Cerebellar nuclear complex (tissue), 1 donor: ENCODE measurements at places on chromosomes 13 and 19.

DNA sequence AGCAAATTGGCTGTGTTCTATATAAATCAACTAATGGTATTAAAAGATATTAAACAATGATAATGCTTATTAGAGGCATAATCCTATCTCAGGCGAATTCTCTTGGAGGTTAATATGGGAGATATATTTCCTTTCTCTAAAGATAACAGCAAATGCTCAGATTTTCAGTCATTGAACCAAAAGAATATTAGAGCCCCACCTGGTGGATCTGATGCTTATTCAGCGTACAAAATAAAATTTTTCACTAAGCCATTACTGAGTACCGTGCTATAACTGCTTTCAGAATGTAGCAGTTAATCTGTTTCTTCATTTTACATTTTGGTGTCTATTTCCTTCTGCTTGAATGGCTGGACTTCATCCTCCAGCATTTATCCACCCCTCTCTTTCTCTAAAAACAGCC is 143.3 kb upstream of the IPO5 start:
- no peak for DNase-seq

DNA sequence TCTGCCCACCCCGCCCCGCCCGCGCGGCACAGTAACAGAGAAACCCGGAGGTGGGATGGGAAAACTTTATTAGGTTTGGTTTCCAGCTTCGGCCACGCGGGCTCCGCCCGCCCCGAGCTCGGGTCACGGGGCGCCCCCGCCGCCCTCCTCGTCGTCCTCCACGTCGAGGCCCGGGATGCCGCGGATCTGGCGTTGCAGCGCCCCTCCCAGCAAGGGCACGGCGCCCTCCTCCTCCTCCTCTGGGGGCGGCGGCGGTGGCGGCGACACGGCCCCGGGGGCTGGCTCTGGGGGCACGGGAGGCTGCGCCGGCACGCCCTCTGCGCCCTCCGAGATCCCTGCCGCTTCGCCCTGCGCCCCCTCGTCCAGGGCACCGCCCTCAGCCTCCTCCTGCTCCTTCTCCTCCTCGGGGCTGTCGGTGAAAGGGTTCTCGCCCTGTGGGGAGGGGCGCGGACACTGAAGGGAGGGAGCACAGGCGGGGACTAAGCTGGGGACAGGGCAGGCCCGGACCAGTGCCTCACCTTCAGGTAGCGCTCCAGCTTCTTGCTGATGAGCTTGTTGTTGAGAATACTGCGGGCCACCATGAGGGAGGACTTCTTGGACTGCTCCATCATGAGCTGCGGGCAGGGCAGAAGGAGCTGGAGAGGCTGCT is 536 bp upstream of the AKAP8 start:
- DNase-seq, result no peak

DNA sequence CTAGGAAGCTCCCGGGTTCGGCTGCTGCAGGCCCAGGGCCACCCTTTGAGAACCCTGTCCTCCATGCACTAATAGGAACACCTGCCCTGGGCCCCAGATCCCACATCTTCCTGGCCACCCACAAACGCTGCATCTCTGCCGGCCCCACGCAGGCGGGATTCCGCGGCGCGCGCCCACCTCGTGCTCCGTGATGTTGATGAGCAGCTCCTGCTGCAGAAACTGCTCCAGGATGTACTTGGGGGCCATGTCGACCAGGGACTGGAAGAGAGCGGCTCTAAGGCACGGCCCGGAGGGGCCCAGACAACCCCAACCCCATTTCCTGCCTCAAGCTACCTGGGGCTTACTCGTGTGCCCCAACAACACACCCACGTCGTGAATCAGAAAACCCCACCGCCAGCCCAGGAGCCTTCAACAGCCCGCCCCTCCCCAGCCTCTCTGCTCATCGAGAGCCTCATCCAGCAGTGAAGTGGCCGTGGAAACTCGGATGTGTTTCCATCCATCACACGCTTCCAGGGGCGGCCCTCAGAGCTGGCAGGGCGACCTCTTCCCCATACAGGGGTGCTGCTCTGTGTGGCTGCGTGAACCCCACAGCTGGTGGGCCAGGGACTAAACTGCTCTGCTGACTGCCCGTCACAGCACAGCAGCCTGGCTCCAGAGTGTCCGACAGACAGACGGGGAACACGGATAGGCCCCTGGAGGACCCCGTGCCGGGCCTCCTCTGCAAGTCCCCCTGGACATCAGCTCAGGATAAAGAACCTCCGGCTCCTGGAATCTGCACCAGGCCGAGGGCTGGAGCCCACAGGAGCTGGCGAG is 4.2 kb downstream of the POLR2E start:
- DNase-seq, result no peak

GRCh38 chr19:46716672-46717033 is 261 bp downstream of the PRKD2 start:
- DNase-seq, result no peak

DNA sequence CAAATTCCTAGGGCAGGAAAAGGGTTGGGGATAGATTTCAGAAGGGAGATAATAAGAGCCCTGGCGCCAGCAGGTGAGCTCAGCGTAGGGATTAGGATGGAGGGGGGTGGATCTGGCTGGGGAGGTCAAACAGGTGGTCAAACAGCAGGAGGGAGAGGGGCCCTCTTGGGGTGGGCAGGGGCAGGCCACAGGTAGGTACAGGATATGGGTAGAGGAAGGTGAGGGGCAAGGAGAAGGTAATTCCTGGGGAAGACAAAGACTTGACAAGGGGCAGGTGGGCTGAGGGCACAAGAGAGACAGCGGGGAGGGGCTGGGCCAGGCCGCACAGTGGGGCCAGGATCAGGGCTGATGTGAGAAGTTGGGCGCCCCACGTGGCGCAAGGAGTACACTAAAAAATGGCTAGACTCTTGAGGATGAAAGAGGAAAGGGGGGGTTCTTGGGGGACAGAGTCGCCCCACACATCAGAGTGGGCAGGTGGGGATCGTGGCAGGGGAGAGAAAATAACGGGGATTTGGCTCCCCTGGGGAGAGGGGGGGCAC is 713 bp downstream of the KRI1 start:
- DNase-seq, result no peak

DNA sequence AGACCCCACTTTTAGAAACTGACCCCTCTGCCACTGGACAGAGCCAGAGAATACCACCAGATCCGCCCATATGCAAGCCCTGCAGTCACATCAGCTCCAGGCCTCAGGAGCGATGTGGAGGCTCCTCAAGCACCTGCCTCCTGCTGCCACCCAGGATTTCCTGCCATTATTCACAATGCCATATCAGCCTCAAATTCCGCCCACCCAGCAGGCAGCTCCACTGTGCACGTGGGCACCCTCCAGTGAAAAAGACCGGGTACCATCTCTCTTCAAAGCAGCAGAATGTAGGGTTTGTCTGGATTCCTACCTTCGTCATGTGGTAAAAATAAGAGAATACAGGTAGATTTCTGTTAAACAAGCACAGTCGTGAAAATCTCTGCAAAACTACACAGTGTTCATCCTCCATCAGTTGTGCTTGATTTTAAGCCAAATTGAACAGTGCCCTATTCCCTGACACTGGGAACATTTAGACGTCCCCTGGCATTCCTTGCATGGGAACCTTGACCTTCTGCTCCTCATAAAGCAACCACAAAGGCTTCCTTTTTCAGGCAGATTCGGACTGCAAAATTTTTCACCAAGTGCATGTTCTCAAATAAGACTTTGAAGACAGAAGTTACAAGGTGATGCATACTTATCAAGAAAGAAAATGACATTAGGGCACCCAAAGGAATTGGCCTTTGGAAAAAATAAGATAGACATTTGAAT is 56.4 kb downstream of the FAM124A start:
- no peak for DNase-seq

DNA sequence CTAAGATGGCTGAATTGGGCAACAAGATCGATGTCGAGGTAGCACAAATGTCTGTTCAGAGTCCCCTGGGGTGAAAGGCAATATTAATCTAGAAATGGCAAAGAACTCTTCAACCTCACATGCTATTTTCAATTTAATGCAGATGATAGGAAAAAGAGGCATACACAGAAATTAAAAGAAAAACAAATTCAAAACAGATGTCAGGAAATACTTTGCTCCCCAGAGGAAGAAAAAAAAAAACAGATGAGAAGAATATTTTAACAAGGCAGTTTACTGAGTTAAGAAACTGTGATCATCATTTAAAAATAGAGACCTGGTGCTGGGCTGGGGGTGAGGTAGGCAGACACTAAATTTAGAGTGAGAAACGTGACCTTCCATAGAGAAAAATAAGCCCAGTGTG is 421.9 kb upstream of the ARGLU1 start:
- DNase-seq, result no peak

- DNase-seq, result no peak
These were observed 1700.1 kb upstream of the PRR20A start for GRCh38 chr13:55440465-55441085.

DNA sequence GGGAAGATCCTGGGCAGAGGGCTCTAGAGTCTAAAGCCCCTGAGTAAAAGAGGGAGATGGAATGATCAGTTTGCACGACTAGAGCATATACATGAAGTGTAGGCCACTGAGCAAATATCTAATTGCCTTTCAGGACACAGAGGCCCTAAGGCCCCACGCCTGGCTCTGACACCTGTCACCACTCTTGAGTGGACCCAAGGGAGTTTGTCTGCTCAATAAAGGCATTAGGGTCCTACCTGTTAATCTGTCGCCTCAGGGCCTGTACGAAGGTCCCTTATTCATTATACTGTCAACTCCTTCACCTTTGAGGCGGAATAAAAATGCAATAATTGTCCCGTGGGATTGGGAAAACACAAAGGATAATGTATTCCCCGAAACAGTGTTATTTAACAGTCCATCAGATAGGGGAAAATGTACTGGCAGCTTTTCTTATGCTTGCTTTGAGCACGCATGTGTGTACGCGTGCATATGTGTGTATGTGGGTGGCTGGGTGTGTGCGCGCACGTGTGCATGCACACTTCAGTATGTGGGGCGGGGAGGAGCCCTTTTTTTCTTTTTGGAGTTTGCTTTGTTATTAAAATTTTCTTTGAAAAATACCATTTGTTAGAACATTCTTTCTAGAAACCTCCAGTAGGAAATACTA is 161.8 kb upstream of the SERP2 start:
- DNase-seq, result no peak

- DNase-seq, result no peak
These were observed 430.4 kb downstream of the IRS2 start for GRCh38 chr13:109355875-109356434.

GRCh38 chr13:46552303-46552682 is 677 bp upstream of the LRCH1 start:
- no peak for DNase-seq

DNA sequence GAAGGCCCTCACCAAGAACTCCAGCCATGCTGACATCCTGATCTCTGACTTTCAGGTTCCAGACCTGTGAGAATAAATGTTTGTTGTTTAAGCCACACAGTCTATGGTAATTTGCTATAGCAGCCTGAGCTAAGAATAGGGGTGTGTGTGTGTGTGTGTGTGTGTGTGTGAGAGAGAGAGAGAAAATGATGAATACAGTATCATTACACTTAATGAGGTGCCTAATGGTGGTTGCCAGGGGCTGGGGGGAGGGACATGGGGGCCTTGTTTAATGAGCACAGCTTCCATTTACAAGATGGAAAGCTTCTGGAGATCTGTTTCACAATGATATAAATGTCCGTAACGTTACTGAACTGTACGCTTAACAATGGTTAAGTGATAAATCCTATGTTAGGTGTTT is 53.8 kb upstream of the LATS2 start:
- DNase-seq, result no peak

DNA sequence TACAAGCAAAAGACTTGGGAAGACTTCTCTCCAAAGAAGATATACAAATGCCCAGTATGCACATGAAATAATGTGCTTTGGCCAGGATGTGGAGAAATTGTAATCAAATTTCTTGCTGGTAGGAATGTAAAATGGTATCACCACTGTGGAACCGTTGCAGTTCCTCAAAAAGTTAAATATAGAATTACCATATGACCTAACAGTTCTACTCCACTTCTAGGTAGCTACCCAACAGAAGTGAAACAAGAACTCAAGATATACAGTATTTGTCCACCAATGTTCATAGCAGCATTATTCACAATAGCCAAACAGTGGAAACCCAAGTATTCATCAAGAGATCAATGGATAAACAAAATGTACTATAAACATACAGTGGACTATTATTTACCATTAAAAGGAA is 95.0 kb upstream of the KLF5 start:
- DNase-seq, result no peak

DNA sequence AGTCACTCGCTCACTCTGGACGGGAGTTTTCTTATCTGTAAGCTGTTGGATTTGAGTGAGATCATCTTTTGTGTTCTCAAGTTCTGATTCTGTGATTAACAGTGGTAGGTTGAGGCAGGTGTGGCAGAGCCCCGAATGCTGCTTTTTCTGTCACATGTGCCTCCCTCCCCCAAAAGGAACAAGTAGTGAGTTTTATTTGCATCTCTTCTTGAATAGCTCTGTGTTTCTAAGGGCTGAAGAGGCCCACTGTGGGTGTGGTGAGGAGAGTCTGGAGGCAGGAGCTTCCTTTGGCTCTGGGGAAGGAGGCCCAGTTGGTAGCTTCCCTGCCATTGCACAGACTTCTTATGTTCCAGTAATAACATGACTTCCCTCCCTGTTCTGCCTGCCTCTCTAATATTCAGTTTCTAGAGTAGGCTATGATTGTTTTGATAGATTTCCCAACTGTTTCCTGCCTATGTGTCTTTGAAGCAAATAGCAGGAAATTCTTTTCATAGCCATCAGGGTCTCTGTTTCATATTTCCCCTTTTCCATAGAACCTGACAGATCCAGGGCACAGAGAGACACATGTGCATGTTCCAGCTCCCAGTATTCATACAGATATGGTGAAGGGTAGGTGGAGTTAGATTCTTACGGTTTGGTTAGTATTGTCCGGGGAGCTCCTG is 23.9 kb upstream of the CXCL17 start:
- no peak for DNase-seq

DNA sequence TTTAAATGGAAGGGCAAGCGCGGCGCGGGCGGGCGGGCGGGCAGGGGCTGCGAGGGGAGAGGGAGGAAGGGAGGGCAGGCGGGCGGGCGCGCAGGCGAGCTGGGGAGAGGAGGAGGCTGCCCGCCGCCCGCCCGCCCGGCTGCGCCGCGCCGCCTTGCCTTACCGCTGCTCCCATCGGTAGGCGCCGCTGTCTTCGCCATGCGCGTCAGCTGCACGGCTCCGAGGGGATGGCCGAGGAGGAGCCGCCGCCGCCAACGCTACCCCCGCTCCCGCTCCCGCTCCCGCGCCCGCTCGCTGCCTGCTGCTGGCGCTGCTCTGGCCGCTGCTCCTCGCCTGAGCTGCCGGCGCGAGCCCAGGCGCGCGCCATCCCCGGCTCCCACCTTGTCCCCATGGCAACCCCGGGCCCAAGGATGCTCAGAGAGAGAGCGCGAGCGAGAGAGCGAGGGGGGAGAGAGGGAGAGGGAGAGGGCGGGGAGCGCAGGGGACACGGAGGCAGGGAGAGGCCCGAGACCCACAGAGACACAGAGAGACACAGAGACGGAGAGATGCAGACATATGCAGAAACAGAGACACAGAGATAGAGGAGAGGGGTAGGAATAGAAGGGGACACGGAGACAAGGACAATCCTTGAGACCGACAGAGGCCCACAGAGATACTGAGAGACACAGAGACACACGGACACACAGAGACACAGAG is 40.3 kb downstream of the DEDD2 start:
- DNase-seq, result no peak

GRCh38 chr13:24700539-24700938 is 20.3 kb downstream of the ATP12A start:
- no peak for DNase-seq

GRCh38 chr19:8654591-8655339 is 24.3 kb downstream of the NFILZ start:
- DNase-seq, result no peak
